DMS53 (cell line): ENCODE measurements at places on chromosomes 3 and 15.

- peak; percentile 51 for DNase-seq
Measured at GRCh38 chr3:73868688-73869315, 244.1 kb upstream of the PDZRN3 start.

DNA sequence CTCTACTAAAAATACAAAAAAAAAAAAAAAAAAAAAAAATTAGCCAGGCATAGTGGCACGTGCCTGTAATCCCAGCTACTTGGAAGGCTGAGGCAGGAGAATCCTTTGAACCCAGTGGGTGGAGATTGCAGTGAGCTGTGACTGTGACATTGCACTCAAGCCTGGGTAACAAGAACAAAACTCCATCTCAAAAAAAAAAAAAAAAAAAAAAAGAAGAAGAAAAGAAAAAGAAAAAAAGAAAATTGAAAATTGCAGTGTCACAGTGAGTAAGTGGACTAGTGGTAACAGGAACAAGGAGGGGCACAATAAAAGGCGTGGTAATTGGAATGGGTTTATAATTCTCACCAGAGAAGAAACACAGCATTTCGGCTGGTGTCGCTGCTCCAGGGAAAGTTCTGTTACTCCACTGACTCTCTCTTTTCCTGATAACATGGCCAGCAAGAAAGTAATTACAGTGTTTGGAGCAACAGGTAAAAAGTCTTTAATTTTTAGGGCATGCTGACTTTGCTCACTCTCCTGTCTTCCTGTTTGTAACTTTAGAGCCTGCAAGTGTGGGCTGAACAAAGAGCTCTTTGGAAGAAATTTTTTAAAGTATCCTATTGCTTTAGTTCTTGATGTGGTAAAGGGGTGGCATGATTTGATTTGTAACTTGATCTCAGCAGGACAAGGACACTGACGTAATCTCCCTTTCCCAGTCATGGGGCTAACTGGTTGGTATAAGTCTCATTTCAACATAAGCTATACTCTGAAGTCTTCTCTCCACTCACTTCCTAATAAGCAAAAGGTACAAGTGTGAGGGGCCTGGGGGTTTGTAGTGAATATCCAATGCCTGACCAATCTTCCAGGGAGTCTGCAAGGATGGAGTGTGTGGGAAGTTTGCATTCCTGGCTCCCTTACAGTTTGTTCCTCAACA lies 22.1 kb upstream of the TRA2B start:
- DNase-seq, result peak; percentile 85

- DNase-seq, result no peak
Measured at GRCh38 chr3:176262071-176262470, 935.2 kb downstream of the TBL1XR1 start.

DNA sequence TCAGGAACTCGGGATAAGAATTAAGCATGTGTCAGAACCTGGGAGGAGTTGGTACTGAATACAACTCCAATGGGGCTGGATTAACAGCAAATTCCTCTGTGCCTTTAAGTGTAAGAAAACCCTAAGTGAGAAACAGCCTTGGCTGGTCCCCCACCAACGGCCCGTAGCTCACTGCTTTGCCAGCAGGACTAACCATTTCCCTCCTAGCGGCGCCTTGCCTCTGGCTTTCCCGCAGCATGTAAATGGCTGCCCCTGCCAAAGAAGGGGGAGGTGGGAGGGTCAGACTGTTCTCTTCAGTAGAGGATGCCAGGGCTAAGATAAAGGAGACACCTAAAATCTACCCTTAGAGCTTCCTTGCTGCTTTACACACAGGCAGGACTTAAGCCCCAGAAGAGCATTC lies 51.0 kb upstream of the SH3GL3 start:
- DNase-seq, result no peak

DNA sequence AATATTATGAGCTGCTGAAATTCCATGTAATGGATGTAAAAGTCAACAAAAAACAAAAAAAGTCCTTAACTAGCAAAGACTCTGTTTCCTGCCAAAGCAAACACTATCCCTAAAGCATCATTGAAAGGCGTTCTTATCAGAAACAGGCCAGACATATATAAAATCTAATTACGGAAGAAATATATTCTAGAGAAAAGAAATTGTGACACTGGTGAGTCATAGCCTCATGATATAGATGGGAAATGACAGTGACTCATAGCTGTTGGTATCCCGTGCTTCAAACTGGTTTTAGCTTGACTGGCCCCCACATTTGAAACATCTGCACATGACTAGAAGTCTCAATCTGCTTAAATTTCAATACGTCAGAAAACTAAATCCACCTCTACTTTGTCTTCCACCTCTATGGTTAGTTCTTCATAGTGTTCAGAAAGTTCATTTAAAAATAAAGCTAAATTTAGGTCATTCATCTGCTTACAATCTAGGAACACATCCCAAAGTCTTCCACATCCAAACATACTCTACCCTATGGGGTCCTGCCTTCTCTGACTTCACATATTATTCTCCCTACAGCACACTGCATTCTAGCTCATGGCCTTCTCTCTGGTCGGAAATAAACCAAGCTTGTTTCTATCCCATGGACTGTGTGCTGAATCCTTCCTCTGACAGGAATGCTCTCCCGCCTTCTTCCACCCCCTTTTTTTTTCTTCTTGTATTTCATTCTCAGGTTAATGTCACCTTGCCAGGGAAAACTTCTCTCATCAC lies 456.3 kb upstream of the ARRDC4 start:
- peak; percentile 8 for DNase-seq

- DNase-seq, result no peak
Measured at GRCh38 chr15:98139337-98139736, 178.8 kb downstream of the ARRDC4 start.

- DNase-seq, result no peak
Measured at GRCh38 chr3:123961508-123961856, 453 bp upstream of the CCDC14 start.

DNA sequence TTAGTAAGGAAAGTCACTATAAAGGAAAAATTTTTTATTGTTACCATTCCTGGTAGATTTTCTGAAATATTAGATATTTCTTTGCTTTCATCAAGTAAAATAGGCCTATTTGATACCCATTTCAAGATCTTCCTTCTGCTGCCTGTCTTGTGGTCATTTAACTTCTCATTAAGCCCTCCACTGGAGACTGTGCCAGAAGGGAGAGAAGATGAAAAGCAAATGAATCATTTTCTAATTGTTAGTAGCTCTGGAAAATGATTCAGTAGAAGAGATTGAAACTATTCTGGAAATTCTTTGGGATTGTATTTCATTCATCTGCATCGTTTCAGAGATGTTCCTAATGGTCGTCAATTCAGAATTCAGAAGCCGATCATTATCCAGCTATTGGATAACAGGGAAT lies 3.2 kb downstream of the KCTD6 start:
- DNase-seq, result no peak

DNA sequence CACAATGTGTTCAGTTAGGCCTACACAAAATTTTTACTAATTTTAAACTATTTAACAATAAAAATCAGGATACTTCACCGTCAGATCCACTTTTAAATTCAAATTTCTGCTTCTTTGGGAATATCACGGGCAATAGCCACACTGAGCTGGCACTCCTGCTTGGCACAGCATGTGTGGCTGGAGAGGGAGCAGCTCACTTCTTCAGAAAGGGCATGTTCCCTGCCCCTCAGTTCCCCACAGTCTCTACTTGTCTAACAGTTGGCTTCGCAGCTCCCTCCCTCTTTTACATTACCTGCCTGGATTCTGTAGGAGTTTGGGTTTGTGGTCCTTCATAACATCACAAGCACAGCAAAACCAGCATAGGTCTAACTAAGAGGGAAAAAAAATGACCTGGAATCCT lies 76.0 kb upstream of the TRIM42 start:
- no peak for DNase-seq

- DNase-seq, result no peak
Measured at GRCh38 chr3:128279601-128279880, 126.3 kb downstream of the EEFSEC start.

DNA sequence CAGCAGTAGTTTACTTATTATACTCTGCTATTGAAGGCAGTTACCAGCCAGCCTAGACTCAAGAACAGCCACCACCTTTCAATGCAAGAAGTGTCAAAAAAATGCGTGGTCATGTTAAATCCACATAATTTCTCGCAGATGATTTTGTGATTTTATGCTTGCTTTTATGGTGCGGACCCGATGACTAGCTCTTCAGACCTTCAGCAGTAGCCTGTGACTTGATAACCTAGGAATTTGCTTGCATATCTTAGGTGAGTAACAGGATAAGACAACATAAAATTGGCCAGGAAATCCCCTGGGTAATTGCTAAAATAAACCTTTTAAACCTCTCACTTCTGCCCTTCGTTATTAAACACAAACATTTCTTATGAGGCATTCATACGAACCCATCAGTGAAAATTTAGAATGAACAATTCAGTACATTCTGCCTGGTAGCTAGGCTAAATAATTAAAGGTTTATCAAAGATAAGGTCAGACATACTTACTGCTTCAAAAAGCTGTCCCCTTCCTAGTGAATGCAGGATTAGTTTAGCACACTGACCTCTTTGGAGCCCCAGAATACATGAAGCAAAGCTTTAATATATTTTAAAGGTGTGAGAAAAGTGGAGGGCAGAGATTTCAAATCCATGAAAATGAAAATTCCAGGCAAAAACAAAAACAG lies 798.8 kb downstream of the OTOL1 start:
- DNase-seq, result no peak

DNA sequence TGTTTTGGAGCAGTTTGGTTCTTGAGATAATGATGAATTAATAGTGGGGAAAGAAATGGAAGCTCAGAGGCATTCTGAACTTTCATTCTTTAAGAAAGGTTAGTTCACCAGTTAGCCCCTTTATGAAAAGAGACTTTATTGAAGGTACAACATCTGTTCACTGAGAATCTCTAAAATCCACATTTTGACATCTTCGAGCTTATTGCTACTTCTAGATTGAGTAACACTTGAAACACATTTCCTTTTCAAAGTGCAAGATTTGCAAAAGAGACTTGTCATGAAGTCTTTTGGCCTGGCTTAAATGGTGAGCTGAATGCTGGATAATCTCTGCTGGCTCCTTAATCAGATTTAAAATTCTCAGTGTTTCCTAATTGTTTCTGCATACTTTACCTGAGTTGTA lies 42.3 kb downstream of the RAB8B start:
- no peak for DNase-seq

DNA sequence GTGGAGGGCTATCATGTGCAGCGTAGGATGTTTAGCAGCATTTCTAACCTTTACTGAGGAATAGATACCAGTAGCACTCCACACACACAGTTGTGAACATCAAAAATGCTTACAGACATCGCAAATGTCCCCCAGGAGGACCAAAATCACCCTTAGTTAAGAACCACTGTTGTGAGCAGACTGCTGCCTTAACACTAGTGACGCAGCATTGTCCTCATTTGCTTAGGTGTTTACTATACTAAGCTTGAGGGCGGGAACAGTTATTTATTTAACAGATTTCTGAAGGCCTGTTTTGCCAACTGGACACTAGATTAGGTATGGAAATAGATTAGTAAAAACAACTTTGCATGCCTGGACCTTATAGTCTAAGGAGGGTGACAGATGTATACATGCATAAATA lies 2.3 kb downstream of the PPP2R3A start:
- DNase-seq, result peak; percentile 75

- no peak for DNase-seq
Measured at GRCh38 chr15:30984118-30984517, 7.3 kb downstream of the MTMR10 start.

DNA sequence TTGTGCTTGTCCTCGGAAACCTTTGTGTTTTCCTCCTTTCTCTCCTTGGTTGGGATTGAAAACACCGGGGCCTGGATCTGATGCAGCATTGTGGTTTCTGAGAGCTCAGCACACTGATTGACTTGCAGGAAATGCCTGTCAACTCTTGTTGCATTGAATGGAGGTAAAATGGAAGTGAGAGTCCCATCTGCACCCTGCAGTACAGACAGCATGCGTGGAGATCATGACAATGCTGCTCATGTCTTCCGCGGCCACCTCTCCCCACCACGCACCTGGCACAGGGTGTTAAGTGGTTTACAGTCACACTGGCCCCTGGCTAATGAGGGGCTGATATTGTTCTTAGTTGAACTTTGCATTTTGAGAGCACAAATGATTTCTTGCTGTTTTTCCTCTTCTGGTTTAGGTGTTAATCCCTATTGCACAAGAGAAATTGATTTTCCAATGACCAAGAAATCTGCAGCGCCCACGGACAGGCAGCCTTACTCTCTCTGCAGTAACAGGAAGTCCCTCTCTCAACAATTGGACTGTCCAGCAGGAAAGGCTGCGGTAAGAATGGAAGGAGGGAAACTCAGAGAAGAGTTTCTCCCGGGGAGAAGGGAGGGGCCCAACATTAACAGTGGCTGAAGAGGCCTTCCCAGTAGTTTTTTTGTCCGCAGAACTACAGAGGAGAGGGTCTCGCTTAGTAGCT lies 58.5 kb downstream of the STARD5 start:
- DNase-seq, result peak; percentile 45

- no peak for DNase-seq
Measured at GRCh38 chr3:46097691-46098241, 70.5 kb upstream of the XCR1 start.

GRCh38 chr15:56927816-56928215 lies 9.4 kb downstream of the TCF12 start:
- DNase-seq, result no peak

- no peak for DNase-seq
Measured at GRCh38 chr3:126108676-126109050, 24.7 kb upstream of the SLC41A3 start.

- no peak for DNase-seq
Measured at GRCh38 chr3:193917158-193917557, 218.8 kb upstream of the HES1 start.

GRCh38 chr3:39809995-39810595 lies 686 bp downstream of the MYRIP start:
- peak; percentile 44 for DNase-seq

- no peak for DNase-seq
Measured at GRCh38 chr3:102533784-102534183, 99.0 kb downstream of the ZPLD1 start.

DNA sequence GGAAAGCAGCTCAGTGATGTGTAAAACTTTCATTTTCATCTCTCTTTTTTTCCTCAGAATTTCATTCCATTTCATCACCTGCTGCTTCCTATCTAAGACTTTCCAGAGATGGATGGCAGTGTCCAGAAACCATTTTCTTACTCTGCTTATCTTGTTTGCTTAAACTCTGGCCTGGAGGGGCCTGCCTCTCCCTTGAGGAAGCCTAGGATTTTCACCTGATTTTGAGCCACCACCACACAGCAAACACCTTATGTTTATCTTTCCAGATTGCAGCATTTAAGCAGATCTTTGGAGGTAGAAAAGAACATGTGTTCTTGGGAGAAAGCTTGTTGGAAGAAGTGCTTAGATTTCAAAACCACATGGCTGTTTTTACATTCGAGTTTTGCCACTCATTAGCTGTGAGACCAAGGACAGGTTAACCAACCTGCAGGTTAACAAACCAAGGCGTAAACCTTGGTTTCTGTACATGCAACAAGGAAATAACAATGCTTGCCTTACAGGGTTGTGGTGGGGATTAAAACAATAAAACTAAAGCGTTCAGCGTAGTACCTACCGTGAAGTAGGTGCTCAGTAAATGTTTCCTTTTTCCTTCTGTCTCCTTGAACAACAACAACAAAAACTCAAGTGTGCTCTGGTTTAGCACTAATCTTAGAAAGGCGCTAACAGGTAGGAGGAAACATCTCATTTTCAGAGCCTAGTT lies 120.3 kb downstream of the CLSTN2 start:
- DNase-seq, result no peak

GRCh38 chr3:179147514-179147872 lies 664 bp upstream of the PIK3CA start:
- peak; percentile 70 for DNase-seq
